T-helper 1 cell treated with Interleukin-12 subunit alpha and Interleukin-12 subunit beta and Interleukin-4 antibody, amounts not matched to agents 30 ng/mL and 1 ng/mL, for 36 hours (primary cell): ENCODE measurements at places on chromosomes 4 and X. TPM values are rescaled to one million over a fixed set of nuclear protein-coding genes. Genes with fewer than 3 reads are reported as not detected.

Gene P2RY8
- total RNA-seq: 120 TPM in 2 replicates

Gene ZNF157
- total RNA-seq: 0.15 and 0.20 TPM in 2 replicates

Gene PCSK1N
- total RNA-seq: 0.56 and 0.78 TPM in 2 replicates

Gene MAGEA8
- not detected in 2 replicates for total RNA-seq

Gene HAND2
- total RNA-seq: not detected in 2 replicates

Gene ENPEP
- total RNA-seq: 1.1 and 1.7 TPM in 2 replicates

Gene TRAPPC2
- 22.5 and 25.6 TPM in 2 replicates for total RNA-seq

Gene MSANTD1
- 2.1 and 2.2 TPM in 2 replicates for total RNA-seq

Gene POU4F2
- not detected in 2 replicates for total RNA-seq

Gene MTNR1A
- total RNA-seq: not detected in 2 replicates

Gene FMR1NB
- total RNA-seq: not detected in 2 replicates

Gene CAMK2D
- total RNA-seq: 44.8 and 45.2 TPM in 2 replicates

Gene MRFAP1
- total RNA-seq: 115 and 116 TPM in 2 replicates

Gene SPANXB1
- total RNA-seq: not detected in 2 replicates

Gene TEX13D
- total RNA-seq: not detected in 2 replicates
